Right ventricle myocardium inferior (tissue), 1 donor: ENCODE measurements at places on chromosomes 7 and 10. TPM values are rescaled to one million over a fixed set of nuclear protein-coding genes. Genes with fewer than 3 reads are reported as not detected.

- no peak for DNase-seq
These were observed 43.2 kb downstream of the PRKAG2 start for GRCh38 chr7:151833691-151834090.

DNA sequence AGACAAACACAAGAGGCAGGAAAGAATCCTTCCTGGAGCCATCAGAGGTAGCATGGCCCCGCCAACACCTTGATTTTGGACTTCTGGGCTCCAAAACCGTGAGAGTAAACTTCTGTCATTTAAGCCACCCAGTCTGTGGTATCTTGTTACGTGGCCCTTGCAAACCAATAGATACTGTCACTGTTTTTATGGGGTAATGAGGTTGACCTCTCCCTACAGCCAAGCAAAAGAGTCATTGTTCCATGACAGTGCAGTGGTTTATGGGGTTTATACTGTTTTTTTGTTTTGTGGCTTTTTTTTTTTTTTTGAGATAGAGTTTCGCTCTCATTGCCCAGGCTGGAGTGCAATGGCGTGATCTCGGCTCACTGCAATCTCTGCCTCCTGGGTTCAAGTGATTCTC, 32.8 kb downstream of the KIAA1549 start:
- DNase-seq, result no peak

The PDZD7 gene
- total RNA-seq, result 0.22 TPM

DNA sequence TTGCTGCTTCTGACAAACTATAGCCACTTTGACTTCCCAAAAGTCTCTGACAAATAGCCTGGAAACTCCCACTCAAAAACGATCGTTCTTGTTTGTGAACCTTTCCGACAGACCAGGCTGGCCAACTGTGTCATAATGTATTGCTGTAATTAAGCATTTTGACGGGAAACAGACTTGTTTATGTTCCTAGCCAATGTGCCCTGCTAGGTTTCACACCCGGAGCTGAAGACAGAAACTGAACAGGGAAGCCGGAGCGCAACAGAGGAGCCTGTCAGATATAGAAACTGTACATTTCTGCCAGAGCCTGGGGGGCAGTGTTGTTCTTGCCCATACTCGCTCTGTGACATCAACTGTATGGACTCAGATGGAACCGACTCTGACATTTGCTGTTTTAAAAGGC, 55.3 kb upstream of the C7orf33 start:
- no peak for DNase-seq

GRCh38 chr10:126210051-126210651, 178.1 kb downstream of the ADAM12 start:
- no peak for DNase-seq

The GPR85 gene
- total RNA-seq, result 0.62 TPM

GRCh38 chr10:125375210-125375609, 214.8 kb upstream of the CTBP2 start:
- no peak for DNase-seq

- DNase-seq, result no peak
These were observed 1.2 kb downstream of the SEPTIN7 start for GRCh38 chr7:35802102-35802466.

DNA sequence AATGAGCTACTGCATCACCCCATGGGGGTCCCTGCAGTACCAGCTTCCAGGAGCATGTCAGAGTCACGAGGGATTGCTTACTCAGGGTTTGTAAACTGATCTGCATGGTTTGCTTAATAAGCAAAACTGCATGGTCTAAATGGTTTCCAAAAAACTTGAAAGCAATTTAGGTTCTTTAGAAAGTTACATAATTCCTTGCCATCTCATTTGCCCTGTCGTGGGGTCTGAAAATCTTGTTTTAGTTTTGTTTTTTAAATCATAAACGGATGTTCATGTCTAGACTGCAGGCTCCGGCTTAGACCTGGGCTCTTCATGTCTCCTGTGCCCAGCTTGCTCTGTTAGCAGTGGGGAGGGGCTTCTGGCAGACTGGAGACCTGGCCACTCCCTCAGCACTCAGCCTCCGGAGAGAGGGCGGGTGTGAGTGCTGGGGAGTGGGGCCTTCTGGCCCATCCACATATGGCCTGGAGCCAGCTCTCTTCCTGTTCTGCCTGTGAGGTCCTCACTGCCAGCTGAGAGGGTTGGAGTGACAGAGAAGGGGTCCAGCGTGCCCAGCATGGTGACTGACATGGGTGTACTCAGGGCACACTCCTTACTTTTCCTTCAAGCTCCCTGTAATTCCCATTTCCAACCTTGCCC, 17.5 kb downstream of the PRF1 start:
- DNase-seq, result no peak

DNA sequence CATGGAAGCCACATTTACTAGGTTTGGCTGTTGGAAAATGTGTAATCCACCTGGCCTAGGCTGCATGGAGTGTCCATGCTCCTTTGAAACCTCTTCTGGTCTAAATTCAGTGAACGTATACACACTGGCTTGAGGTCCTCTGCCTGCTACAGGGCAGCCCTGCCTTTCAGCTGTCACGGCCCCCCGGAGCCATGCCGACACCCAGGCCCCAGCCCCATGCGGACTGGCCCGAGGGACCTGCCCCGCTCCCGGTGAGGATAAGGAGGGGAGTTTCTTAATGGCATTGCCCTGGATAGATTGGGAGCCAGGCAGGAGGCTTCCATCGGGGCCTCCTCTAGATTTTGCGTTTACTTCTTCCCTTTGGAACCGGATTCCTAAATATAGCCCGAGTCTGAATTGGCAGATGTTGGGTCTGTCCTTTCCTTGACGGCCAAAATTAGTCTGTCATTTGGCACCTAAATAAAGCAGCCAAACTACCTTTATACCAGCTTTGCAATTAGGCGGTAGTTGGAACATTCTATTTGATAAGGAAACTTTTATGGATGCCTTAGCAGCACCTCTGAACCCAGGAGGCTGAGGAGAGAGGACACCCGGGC, 72.1 kb upstream of the SH2B2 start:
- no peak for DNase-seq

- peak; percentile 61 for DNase-seq
These were observed 23.5 kb downstream of the YKT6 start for GRCh38 chr7:44224080-44224973.

The SRRM3 gene
- total RNA-seq, result 16.5 TPM

The RADIL gene
- 3.9 TPM for total RNA-seq

- DNase-seq, result peak; percentile 77
These were observed at the start of gene FAM171A1 for GRCh38 chr10:15370856-15371701. Gene FAM171A1, minus strand, starts transcription at chr10:15371289. Its CDS starts 237 bp downstream, at chr10:15371052.

The SPDYE8 gene
- total RNA-seq, result not detected

GRCh38 chr10:89274928-89275327, 23.4 kb upstream of the LIPA start:
- DNase-seq, result no peak

GRCh38 chr7:87512906-87513305, 37.4 kb upstream of the ABCB4 start:
- no peak for DNase-seq

DNA sequence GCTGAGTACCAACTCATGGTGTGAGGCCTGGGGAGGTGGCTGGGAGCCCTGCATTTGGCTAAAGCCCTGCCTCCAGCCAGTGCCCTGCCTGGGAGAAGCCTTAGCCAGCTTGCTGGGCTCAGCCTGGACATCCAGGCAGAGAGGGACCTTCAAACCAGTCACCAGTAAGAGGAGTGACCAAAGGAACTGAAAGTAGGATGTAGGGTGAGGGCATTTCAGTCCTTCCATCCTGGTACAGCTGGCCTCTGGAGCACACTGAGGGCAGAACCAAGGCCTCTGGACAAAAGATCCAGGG, 124.8 kb downstream of the ADCY1 start:
- no peak for DNase-seq

- DNase-seq, result no peak
These were observed 102.8 kb downstream of the GALNT11 start for GRCh38 chr7:152128252-152128651.

The EZH2 gene
- 1.2 TPM for total RNA-seq

GRCh38 chr7:99410635-99411034, 1.9 kb downstream of the BUD31 start:
- DNase-seq, result no peak

The HOXA4 gene
- total RNA-seq, result 0.14 TPM

DNA sequence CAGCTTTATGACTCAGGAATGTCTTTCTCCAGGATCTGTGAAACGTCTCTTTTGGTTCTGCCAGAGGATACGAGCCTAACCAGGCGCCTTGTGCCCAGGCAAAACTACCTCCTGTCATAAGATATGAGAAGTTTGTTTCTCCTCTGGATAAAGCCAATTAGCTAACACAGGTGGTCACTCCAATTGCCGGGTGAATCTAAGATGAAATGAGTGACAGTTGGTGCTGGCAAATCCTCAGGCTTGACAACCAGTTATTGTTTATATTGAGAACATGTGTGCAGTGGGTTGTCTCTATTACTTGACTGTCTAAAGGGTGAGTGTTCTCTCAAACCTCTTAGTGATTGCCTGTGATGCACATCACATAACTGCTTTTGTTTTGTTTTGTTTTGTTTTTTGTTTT, 449.1 kb downstream of the XPNPEP1 start:
- DNase-seq, result no peak

DNA sequence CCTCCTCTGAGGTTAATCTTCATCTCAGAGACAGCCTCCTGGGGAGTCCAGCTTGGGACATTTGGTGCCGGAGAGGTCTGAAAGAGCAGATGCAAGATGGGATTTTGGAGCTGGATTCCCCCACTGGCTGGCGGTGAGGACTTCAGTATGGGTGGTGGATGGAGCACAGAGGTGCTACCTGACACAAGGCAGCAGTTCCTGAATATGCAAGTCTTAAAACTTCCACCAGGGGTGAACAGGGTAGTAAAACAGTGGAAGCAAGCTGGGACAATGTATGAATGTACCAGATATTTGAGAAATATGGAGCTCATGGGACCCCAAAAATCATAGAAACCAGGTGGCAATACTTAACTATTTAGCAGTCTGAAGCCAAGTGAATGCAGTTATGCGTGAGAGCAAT, 4.8 kb upstream of the TAF3 start:
- DNase-seq, result no peak

GRCh38 chr10:27463961-27464360, 40.1 kb upstream of the RAB18 start:
- DNase-seq, result no peak

GRCh38 chr10:35910234-35910633, 268.1 kb upstream of the FZD8 start:
- DNase-seq, result no peak

- DNase-seq, result no peak
These were observed 7.8 kb downstream of the CPA5 start for GRCh38 chr7:130352194-130353074.

The UNCX gene
- not detected for total RNA-seq

DNA sequence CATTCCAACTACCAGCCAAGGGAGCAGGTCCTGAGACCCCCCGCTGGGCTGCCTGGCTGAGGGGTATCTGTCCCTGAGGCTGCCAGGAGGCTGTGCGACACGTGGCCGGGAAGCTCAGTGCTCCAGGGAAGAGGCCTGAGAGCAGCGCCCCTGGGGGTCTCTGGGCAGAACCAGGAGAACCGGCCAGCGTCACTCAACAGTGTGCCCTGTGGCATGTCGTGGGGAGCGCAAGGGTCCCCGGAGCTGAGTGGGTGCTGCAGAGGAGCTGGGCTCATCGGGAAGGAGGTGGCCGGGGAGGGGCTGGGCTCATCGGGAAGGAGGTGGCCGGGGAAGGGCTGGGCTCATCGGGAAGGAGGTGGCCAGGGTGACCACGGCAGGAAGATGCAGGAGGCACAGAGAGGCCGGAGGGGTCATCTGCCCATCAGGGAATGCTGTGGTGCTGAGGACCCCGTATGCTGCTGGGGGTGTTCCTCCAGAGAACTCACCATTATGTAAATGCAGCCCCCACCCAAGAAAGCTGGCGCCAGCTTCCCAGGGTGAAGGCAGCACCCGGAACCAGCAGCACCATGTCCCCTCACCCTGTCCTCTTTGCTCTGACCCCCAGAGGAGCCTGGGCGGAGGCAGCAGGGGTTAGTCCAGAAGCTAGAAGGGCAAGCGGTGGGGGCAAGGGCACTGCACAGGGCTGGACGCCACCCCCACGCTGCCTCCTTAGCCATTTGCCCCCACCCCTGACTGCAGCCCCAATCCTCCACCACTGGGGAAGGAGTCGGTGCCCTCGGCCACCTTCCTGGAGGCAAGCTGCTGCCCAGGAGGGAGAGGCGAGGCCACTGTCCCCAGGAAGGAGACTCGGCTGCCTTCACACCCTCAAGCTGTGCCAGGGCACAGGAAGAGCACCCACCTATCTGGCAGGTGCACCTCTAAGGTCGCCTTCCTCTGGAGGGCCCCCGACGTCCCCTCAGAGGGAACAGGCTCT, 33.3 kb downstream of the CALML3 start:
- DNase-seq, result no peak

DNA sequence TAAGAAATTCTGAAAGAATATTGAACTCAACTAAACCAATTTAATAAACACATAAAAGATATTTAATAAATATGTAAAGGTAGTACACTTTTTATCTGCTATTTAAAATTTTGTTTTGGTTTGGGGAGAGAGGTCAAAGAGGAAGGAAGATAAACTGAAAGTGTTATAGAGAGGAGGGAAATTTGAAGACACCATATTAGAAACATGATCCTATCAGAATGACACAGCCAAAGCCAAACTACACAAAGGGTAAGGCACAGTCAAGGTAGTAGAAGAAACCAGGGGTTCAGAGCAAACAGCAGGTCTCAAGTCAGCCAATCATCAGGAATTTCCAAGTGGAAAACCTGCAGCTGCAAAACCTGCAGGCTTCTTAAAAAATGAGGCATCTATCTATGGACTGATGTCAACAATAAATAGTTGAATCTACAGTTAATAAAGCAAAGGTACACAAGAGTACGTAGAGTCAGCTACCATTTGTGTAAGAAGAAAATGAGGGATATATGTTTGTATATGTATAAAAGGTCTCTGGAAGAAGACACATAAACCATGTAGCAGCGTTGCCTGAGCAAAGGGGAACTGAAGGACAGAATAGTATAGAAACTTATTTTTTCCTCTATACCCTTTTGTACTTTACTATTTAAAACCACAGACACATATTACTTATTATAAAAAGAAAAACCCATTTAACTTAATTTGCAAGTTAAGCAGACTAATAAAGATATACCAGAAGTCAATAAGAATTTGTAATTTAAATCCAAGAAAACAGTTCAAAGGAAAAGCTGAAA, 10.0 kb downstream of the ZNF800 start:
- DNase-seq, result no peak

The MNX1 gene
- not detected for total RNA-seq

GRCh38 chr7:76211216-76211615, 9.5 kb downstream of the SRRM3 start:
- DNase-seq, result no peak

DNA sequence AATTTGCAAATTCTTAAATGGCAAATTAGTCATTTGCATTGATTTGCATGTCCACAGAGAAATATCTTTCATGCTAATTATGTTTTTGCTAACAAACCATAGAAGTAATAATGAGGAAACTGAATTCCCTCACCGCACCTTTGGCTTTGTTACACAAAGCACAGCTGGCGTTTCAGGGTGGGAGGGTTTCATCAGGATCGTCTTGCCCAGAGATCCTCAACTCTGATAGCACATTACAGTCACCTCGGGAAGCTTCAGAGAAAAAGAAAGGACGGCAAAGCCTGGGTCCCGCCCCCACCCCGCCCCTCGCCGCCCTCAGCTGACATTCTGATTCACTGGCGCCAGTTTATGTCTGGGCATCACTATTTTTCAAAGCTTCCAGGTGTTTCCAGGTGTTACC, 119.4 kb downstream of the PTPRN2 start:
- DNase-seq, result no peak

The SPDYE1 gene
- total RNA-seq, result not detected

GRCh38 chr10:102593074-102593803, 51.0 kb upstream of the TRIM8 start:
- DNase-seq, result no peak
